CD4-positive, alpha-beta memory T cell (primary cell): ENCODE measurements at places on chromosomes 13 and 19. TPM values are rescaled to one million over a fixed set of nuclear protein-coding genes. Genes with fewer than 3 reads are reported as not detected.

Gene RXFP2
- not detected for total RNA-seq

Gene KLK7
- not detected for total RNA-seq

Gene KASH5
- total RNA-seq: 0.23 TPM

Gene SIGLEC9
- 3.4 TPM for total RNA-seq

Gene IRGC
- not detected for total RNA-seq

- DNase-seq: no peak
Observed at GRCh38 chr13:97341135-97341534, 92.8 kb upstream of the RAP2A start.

GRCh38 chr13:106286811-106287210 lies 248.7 kb downstream of the EFNB2 start:
- DNase-seq: no peak

DNA sequence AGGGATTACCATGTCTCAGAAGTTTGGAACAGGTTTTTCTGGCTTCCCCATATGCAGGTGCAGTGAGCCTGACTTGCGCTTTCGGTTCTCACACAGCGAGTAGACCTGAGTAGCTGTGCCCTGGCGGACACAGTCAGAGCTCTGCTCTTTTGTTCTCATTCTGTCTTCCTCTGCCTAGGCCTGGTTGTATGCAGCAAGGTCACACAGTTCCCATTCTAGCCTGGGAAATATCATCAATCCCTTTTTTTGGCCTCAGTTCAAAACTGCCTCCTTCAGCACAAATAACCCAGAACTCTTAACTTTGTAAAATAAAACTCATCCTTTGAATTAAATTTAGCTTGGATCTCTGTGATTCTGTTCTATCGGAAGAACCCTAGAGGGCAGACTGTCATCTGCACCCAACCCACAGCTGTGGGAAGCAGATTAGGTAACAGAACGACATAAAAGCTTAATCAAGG lies 10.2 kb downstream of the OXGR1 start:
- peak; percentile 12 for DNase-seq

DNA sequence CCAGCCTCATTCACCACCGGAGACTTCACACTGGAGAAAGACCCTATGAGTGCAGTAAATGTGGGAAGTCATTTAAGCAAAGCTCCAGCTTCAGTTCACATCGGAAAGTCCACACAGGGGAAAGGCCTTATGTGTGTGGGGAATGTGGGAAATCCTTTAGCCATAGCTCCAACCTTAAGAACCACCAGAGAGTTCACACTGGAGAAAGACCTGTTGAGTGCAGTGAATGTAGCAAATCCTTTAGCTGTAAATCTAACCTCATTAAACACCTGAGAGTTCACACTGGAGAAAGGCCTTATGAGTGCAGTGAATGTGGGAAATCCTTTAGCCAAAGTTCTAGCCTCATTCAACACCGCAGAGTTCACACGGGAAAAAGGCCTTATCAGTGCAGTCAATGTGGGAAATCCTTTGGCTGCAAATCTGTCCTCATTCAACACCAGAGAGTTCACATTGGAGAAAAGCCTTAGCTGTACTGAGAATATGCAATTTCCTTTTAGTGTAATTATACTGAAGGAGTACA lies 8.8 kb downstream of the ZNF211 start:
- DNase-seq: no peak

- no peak for DNase-seq
Observed at GRCh38 chr13:53110614-53111013, 82.0 kb downstream of the OLFM4 start.
